ENCODE measurements at places on chromosomes 7 and 10.
A peak's percentile ranks its signal among the peaks of the same experiment; 100 is the strongest.

GRCh38 chr7:33185786-33186185 is 56.4 kb downstream of the BBS9 start:
- DNase-seq: peak; percentile 77

DNA sequence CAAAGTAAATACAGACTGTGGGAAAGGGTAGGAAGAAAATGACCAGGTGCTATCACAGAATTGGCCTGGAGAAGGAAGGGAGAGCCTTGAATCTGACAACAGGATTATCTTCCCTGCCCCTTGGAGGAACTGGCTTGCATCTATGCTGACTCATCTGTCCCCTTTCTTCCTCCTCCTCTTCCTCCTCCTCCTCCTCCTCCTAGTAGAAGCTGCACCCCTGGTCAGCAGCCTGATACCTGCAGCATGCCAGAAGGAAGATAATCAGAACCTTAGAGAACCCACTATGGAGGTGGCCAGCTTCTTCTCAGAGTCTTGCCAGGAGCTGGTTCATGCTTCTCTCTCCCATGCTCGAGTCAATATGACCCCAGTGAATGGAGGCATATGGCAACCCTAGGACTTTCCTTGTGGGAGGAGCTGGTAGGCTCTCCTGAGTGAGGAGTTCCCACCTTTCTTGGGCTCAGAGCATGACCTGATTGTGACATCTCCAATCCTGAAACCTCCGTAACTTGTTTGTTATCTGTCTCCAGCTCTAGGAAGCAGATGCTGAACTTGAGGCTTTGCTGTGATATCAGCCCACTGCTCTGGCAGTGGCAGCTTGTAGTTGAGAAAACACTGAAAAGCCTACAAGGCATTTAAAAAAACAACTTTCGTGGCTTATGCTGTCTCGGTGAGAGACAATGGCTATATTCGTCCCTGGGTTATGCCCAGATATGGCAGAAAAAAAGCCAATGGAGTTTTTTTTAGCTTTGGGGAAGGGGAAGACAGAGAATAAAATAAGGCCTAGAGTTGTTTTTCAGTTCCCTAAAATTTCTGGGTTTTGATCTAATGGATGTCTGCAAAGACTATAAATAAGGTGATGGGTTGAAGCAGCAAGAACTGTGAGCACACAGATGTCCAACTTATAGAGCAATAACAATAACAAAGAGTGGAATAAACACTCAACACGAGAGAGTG is 60.6 kb downstream of the CDHR3 start:
- no peak for DNase-seq

DNA sequence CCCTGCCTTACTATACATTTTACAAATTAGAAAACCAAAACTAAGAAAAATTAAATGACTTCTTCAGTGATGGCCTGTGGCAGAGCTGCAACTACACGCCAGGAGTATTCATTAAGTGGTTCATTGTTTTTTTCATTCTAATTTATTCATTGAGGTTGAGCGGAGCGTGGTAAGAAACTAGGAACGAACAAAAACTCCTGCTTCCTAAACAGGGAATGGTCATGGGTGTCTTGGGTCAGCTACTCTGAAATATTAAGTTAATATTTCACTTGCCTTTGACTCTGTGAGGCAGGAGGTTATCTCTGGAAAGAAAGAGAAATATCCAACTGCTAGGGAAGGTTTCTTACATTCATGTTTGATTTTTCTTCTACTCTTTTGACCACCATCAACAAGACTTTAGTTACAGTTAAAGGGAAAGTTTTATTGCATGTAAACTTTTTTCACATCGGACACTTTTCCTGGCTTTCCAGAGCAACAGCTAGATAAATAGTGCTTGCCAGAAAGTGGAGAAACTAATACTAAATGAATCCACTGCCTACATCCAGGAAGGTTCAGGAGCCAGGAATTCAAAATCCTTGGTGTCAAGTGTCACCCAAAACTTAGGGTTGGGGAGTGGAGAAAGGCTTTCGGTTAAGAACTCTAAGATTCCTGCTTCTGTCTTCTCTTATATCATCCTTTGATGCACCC is 896 bp upstream of the GNG11 start:
- no peak for DNase-seq

DNA sequence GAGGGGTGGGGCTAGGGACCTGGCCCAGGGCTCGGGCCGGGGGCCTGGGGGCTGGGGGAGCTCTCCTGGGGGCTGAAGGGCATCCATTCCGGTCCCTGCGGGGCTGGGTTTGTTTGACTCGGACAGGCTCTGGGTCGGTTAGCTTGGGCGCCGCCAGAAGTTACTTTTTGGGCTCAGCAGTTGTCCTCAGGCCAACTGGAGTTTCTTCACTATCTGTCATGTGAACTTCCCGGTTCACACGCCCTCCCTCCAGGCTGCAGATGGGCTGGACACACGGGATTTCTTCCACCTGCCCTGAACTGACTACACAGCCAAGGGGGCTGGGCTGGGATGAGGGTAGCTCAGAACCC is 3.8 kb downstream of the SLC4A2 start:
- no peak for DNase-seq

DNA sequence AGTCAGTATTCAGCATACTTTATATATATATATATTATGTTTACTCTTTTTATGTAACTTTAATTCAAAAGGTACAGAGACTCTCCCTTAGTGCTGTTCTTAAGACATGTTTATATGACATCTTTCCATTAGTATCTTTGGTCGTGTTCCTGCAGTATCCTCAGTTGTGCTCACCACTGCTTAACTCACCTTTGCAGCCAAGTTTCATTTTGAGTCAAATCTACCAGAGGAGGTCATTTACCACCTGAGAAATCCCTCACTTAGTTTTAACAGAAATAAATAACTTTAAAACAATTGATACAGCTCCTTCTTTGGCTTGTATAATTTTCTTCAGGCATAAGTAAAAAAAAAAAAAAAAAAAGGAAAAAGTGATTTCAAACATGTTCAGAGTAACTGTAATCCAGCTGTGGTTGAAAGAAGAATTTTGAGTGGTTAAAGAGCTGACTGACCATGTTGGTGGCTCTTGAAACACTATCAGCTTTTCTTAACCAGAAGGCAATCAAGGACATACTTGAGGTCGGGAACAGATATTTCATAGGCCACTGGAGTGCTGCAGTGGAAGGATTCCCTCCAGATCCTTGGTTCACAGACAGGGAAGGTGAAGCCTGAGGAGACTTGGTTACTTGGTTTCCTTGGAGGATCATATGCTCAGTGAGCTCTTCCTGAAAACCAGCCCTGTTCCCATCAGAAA is 116.8 kb downstream of the AUTS2 start:
- DNase-seq: no peak

GRCh38 chr10:119199231-119199992 is 8.0 kb upstream of the GRK5 start:
- peak; percentile 68 for DNase-seq

GRCh38 chr10:118304521-118304920 is 37.6 kb downstream of the FAM204A start:
- DNase-seq: no peak

DNA sequence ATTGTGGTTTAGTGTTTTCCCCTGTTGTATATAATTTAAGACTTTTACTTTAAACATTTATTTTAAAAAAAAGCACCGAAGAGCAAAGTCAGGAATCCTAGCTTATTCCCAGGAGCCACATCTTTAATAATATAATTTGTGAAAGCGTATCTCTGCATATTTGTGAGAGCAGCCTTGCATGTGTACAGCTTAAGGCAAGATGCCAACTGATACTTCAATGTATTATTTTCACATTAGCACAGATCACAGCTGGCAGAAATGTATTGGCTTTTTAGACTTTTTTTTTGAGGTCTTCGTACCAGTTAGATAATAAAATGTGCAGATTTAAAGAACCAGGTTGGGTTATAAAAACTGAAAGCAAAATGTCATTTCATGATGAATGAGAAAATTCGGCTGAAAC is 845.7 kb upstream of the POT1 start:
- no peak for DNase-seq

DNA sequence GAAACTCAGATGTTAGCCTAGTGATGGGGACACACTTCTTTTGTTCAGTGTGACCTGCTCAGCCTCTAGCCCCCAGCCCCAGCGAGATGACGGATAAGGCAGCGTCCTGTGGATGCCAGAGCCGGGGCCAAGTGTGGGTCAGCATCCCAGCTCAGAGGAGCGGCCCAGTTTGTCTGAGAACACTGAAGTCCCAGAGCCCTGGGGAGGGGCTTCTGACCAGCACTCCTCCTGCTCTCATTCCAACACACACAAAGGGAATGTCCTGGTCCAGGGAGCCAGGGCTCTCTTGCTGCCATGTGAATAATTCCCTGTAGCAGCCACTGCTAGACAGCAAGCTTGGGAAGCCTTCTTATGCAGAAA is 4.5 kb upstream of the ATP6V0E2 start:
- no peak for DNase-seq

DNA sequence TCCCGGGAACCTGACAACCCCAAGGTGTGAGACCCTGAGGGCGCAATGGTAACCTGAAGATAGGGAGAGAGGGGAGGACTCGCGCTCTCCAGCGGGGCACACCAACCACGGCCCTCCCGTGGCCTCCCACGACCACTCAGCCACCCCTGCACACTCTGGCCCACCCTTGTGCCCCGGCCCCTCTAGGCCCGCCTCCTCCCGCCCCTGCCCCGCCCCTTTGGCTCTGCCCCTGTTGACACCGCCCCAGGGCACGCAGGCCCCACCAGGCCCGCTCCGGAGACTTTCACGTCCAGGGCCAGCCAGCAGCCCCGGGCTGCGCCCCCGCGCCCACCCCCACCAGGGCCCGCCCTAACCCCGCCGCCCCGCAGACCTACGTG is 10.9 kb downstream of the ATG9B start:
- no peak for DNase-seq

DNA sequence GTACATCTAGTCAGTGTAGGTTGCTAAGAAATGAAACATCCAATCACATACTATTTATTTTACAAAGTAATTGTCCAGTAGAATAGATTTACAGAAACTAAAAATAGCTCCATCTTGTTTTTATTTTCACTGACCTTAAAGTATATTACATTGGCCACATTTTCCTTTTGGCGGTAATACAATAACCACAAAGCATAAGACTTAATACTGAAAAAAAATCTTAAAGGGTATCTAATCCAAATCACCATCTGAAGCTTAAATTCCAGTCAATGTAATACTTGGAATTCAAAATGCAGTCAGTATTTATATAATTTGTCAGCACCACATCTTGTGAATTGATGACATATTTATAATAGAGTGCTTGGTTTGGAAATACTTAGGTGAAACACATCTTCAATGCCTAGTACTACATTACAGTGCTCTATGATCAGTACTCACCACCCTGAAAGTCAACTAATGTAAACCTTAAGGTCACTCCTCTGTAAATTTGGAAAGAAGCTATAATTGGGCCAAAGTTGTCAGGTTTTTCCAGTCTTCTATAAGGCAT is 8.9 kb downstream of the ANKMY2 start:
- no peak for DNase-seq

DNA sequence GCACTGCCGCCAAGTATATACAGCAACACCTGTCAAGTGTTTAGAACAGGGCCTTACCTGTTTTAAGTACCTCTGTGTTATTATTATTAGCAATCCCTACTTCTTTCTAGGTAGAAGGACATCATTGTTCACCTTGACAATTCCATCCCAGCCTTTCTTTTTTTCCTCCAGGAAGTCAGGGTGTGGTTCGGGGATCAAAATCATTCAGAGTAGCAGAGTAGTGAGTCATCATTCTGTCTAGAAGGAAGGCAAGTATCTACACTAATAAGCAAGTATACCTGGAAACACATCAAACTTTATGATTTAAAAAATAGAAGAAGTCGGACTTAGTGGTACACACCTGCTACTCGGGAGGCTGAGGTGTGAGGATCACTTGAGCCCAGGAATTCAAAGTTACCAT is 25.5 kb upstream of the CAPZA2 start:
- no peak for DNase-seq

GRCh38 chr10:83680470-83680891 is 458.8 kb upstream of the GHITM start:
- no peak for DNase-seq

GRCh38 chr7:17773289-17773626 is 167.0 kb downstream of the SNX13 start:
- DNase-seq: no peak

DNA sequence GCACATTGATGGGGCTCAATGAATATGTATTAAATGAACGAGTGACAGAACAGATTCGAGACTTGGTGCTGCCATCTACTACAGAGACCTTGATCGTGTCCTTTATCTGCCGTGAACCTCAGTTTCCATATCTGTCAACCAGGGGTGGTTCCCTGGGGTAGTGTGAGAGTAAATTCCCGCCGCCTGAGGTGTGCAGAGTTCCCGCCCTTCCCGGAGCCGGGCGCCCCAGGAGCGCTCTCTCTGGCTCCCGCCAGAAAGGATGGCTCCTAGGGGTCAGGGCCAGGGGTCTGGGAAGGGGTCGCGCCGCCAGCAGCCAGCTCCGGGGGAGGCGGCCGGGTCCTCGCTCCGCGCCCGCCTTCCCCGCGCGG is 333 bp upstream of the PLCE1 start:
- DNase-seq: no peak

- peak; percentile 21 for DNase-seq
Observed at GRCh38 chr10:91043173-91043910, 122.5 kb upstream of the ANKRD1 start.

- DNase-seq: no peak
Observed at GRCh38 chr10:98567391-98568133, 120.8 kb upstream of the HPS1 start.

DNA sequence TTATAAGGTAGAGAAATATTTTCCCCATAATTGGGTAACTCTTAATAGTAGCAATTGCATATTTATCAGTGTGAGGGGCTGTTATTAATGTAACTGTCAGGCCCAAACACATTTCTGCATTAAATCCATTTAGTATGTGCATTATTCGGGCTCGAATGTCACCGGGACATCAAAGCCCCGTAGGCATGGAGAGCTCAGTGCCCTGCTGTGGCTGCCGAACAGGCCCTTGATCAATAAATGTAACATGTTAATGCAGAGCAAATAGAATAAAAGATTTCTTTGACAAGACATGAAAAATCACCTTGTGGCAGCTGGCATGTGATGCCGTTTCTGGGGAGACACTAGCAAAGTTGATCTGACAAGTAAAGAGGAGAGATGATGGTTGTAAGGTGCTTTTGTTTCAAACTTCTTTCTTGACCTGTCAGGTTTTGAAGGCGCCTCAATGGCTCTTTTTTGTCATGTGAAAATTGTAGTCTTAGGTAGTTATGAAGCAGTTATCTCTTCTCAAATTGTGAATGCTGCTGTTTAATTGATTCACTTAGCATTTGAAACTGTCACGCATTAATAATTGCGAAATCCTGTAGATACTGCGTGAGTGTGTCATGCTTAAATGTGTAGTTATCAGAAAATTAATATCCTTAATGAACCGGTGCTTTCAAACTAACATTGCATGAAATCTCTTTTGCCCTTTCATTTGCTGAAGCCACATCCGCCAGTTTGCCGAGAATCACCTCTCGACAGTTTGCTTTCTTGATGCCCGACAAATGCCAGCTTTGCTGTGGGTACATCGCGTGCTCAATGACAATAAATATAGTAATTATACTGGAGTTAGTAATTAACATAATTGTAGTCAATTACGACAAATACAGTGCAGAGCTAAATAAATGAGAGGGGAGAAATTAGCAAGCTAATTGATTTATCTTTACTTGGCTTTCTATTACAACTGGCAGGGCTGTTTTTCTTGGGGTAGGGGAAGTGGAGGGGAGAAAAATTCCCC is 19.5 kb downstream of the LRMDA start:
- DNase-seq: no peak
